HT-29 (cell line): ENCODE measurements at places on chromosomes 4 and X.

- no peak for DNase-seq
Measured at GRCh38 chr4:7725951-7726350, 213.7 kb downstream of the AFAP1 start.

- peak; percentile 54 for DNase-seq
Measured at GRCh38 chrX:120452131-120452530, 17.0 kb downstream of the LAMP2 start.

GRCh38 chr4:105023668-105024055 is 123.0 kb upstream of the TET2 start:
- no peak for DNase-seq

GRCh38 chrX:38004046-38004445 is 2.3 kb upstream of the SYTL5 start:
- DNase-seq: no peak

- no peak for DNase-seq
Measured at GRCh38 chr4:183797011-183797444, 108.1 kb upstream of the STOX2 start.

- no peak for DNase-seq
Measured at GRCh38 chr4:87342872-87343271, 20.2 kb upstream of the HSD17B13 start.

GRCh38 chr4:17577665-17578481 is 875 bp downstream of the LAP3 start:
- peak; percentile 57 for DNase-seq

DNA sequence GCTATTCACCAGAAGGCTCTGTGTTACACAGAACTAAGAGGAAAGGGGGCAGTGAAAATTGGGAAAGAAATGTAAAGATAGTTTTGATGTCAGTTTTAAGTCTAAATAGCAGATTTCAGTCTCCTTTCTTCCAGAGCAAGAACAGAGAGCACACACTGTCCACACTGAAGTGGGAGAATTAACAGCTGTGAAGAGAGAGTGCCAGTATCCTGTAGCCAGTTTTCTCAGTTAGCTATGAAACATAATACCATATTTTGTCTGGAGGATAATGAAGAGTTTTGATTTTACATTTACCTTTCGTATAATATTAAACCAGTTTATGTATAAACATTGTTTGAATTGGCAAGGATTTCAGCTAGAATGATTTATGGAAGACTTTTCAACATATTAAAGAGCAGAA is 35.1 kb downstream of the FBXO8 start:
- DNase-seq: no peak

DNA sequence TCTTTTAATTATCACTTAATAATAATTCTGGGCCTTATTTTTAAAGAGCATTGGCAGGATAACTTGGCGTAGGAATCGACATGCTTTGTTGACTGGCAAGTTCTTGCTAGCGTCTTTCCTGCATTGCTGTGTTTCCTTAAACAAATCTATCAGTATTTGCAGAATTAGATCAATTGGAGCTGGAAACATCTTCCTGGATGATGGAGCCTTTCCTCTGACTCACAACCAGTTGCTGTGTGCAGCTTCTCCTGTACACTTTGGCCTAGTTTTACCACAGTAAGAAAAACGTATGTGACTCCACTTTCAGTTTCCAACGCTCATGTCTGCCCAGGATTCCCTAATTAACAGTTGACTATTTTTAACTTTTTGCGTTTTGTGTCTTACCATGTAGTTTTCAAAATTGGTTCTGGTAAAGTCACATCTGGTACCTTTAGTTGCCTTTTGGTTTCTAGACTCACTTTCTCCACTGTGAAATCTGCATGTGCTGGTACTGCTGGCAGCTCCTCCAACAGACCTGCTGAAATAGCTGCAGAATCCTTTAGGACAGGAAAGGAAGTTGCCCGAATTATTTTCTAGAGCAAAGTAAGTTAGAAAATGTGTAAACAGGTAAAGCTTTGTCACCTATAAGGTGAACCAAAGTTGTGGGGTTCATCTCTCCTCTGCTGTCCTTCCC is 553.2 kb upstream of the FAT1 start:
- DNase-seq: no peak

DNA sequence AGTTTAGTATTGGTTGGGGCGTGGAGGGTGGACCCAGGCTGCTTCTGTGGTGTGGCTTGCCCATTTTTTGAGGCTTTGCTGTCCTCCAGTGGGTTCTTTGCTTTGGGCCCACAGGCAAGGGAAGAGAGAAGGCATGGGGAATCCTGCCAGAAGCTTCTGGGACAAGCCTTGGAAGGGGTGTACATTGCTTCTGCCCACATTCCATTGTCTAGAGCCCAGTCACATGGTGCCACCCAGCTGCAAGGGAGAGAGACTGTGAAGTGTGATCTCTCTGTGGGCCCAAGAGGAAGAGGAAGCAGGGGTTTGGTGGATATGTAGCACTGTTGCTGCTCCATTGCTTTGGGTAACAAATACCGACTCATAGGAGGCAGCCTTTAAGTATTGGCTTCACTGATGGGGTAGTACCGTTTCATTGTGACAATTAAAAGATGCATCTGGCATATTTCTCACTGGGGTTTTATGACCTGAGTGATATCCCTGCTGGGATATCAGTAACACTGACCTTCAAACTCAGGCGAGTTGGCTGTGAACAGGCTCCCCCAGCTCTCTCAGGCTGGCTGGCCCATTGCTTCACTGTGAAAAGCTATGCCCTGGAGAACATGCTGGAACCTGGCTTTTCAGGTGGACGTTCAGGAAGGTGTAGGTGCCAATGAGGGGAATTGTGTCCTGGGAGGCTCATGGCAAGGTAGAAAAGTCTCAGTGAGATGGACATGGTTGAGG is 85.9 kb downstream of the CLDN34 start:
- DNase-seq: no peak

GRCh38 chr4:67332627-67333026 is 212.7 kb downstream of the CENPC start:
- DNase-seq: peak; percentile 49

DNA sequence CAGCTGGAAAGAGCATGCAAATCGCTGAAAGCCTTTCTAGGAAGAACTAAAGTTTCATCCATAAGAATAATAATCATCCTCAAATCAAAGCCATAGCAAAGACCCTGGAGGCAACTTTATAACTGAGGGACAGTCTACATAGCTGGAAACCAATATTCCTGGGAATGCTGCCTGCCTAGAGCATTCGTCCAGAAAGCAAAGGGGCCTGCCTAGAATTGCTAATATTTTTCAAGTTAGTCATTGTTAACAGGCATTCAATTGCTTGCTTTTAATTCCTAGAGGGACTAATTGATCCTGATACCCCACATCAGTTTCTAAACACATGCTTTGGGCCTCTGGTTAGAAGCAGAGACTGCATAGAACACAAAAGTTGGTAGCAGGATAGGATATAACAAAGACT is 4.2 kb upstream of the PPARGC1A start:
- no peak for DNase-seq
